ENCODE measurements at places on chromosomes 4 and X.

DNA sequence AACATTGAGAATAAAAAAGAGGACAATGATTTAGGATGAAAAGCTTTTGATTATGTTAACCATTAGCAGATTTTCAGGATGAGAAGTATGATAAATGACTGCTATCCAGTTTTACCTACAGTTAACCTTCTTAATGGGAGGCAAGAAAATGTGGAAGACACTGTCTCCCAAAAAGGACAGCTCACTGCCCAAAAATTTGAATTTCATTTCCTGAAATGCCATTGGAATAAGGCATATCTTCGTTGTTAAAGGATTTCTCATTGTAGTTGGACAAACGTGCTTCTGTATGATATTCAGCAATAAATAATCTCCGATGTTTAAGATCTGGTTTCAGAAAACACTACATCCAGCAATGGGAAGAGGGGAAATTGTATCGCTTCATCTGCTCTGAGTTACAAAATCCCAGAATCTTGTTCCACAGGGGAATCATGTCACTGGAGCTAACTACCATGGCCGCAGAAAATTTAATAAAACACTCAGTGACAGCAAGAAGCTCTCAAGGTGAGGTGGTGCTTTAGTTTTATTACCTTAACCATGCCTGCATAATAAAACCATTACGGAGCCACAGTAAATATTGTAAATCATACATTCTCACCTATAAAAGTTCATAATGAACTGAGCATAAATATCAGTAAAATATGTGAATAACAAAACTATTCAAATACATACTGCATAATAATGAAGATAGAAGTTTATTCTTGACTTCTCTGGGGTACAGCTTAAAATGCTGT is 552.3 kb downstream of the PCDH7 start:
- no peak for DNase-seq

DNA sequence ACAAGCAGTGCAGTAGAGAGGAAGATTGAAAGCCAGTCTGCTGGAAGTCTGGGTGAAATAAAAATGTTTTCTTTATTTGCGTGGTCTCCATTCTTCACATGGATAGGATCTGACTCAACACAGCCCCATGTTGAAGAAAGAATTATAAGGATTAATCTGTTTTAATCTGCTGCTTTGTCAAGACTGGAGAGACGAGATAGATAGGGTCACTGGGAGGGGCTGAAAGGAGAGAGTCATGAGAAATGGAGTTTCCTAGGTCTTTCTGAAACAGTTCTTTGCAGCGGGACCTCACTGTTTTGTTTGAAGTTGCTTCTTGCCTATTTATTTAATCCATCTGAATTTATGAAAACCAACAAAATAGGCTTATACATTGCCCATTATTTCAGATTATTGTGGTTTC is 32.4 kb upstream of the RHOH start:
- no peak for DNase-seq

GRCh38 chr4:5952975-5953951 is 60.4 kb upstream of the CRMP1 start:
- no peak for DNase-seq

- DNase-seq = no peak
Observed at GRCh38 chr4:6233929-6234328, 33.6 kb upstream of the JAKMIP1 start.

DNA sequence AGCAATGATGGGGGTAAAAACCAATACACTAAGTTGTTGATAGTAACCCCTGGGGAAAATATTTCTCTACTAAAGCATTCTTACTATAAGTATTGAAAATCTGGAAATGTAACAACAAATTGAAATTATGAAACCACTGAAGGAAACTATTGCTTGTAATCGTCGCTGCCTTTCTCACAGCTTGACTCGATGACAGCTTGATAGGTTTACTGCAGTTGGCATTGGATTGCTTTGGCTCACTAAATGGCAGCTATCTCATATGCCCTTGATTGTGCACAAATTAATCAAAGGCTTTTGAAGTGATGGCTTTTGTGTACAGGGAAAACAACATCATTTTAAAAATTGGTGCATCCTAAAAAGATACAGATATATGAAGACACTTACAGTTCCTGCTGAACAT is 419.6 kb upstream of the TENM3 start:
- no peak for DNase-seq

DNA sequence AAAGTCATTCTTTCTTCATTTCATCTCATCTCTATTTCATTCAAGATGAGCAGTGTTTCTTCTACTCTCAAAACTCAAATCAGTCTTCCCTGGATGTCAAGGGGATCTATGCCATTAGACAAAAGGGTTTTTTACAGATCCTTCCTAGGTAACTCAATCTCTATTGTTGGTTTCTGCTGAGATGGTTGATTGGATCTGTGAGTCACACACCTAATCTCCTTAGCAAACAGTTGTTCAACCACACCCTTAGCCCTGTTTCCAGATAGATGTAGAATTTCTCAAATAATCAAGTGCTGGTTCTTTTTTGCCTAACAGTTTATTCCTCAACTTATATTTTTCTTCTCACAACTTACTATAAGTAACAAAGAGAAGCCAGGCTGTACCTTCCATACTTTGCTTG is 200.5 kb downstream of the KDR start:
- DNase-seq = no peak

- no peak for DNase-seq
Observed at GRCh38 chrX:122787231-122787630, 396.8 kb upstream of the GRIA3 start.

DNA sequence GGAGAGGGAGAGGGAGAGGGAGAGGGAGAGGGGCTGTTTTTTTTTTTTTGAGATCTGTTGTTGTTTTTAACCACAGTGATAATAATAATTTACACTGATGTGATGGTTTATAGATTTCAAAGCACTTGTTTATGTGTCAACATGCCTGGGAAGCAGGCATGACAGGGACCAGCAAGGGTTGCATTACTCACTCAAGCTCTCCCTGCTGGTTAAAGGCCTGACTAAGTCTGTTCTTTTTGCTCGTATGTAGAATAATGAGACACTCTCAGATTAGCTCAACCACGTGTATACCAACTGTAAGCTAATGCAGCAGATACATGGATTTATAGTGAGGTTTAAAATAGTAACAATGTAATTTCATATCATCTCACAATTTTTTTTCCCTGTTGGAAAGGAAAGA is 134.6 kb upstream of the BOD1L1 start:
- no peak for DNase-seq

DNA sequence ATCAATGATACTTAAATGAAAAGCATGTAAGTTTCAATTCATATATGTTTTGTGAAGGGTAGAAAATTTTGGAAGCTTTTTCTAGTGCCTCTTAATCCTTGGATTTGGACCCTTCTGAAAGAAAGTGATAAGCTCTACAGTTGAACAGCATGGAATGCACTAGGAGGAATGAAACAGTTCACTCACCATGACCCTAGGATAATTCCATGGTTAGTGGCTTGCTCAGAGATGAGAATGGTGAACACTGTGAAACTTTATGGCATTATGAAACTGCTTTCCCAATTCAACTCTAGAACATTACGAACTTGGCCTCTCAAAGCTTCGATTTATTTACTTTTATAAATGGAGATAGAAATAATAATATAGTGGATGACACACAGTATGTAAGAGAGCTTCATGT is 88.9 kb upstream of the FAT4 start:
- no peak for DNase-seq

- no peak for DNase-seq
Observed at GRCh38 chr4:126701756-126702155, 931.0 kb upstream of the INTU start.

DNA sequence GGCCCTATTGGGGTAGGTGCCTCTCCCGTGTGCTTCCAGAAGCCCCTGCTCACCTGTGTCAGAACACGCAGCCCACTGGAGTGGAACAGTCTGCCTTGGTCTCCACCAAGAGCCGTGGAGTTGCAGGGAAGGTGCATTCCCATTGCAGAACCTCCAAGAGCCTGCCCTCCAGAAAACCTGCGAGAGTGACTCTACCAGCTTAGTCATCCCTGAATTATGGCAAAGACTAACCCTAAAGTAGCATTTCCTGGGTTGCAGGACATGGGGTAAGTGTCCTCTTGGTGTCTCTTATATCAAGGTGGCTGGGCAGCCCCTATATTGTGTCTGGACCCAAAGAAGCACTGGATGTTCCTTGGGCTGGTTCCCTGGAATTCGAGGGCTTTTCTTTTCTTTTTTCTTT is 224.6 kb downstream of the BCOR start:
- no peak for DNase-seq
